ENCODE measurements at places on chromosomes 6 and 20.

- no peak for DNase-seq
Measured at GRCh38 chr6:119280080-119280479, 69.5 kb downstream of the MAN1A1 start.

GRCh38 chr20:45833883-45834796 is 541 bp downstream of the SNX21 start:
- no peak for DNase-seq

DNA sequence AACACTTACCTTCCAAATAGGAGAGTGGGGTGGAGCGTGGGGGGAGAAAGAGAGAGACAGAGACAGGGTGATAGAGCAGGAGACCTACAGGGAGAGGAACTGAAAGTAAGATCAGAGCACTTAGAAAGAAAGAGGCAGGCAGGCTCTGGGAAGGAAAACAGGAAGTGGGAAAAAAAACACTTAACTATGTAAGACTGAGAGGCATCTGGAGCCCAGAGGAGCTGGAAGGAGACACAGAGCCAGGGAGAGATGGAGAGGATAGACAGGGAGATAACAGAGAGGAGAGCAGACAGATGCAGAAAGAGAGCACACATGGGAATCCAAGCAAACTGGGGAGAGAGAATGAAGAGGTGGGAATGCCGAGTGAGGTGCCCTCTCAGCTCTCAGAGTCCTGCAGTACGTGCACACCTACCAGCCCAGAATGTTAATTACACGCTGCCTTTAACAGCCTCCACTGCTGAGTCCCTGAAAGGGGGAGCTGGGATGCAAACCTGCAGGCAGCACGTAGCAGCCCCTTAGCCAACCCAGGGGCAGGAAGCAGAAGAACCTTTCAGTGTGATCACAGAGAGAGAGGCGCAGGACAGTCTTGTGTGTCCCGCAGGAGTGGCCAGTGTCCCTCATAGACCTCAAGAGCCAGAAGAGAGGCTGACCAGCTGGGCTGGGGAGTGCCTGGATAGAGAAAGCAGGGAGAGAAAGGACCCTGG is 132.7 kb upstream of the LRFN2 start:
- DNase-seq = no peak

DNA sequence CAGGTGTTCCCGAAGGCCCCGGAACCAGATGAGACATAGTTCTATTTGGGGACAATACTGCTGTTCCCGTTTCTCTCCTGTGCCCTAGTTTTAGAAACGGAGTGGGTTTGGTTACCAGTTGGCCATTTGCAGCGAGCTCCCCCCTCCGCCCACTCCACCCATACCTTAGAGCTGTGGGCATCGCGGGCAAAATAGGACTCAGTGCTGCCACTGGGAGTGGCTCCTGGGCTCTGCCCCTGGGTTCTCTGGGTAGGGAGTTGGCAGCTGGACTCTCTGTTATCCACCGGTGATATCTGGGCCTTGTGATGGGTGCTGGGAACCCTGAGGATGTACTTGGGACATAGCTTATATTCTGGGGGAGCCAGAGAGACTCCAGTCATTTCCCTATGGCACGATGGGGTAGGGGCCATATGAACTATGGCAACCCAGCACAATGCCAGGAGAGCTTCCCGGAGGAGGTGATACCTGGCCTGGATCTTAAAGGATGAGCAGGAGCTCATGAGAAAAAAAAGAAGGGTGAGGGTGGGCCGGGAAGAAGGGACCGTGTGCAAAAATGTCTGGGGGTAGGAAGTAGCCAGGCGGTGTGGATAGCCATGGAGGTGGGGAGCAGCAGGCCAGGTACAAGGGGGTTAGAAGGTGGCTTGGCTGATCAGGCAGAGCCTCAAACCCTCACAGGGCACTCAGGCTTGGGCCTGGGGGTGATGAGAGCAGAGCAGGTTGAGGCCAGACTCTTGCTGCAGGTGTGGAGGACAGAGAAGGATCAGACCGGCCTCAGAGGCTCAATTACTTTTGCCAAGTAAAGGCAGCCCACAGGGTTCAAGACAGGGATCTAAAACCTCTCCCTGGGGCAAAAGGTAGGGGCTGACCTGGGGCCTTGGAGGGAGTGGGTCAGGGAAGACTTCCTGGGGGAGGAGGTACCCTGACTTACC is 9.6 kb downstream of the SRC start:
- no peak for DNase-seq

DNA sequence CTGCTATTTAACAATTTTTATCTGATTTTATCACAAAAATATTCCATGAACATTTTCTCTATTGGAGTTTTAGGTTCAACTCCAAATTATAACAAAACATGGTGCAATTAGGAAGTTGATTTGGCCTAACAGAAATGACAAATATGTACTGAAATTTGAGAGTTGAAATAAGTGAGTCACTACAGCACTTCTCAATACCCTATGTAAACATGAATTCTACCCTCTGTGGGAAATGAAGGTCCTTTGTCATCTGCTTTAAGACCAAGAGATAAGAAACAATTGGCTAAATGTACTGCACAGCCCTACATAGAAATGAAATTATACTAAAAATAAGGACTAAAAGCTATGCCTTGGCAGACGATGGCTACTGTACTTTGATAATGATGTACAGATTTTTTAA is 86.2 kb upstream of the BEND6 start:
- no peak for DNase-seq

GRCh38 chr6:163175301-163175700 is 239.2 kb upstream of the QKI start:
- DNase-seq = no peak

DNA sequence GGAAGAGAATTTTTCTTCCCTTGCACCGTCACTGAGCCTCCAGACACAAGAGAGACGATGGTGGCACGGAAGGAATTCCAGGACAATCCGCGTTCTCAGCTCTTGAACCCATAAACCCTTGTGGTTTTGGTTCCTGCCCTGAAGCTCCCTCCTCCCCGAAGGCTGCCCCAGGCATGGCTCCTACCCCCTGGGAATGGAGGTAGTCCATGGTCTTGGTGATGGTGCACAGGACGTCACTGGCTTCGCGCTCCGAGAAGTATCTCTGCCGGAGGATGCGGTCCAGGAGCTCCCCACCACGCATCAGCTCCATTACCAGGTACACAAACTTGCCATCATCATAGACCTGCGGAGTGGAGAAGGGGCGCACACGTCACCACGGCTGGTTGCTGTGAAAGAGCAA is 47.5 kb upstream of the MPC1 start:
- no peak for DNase-seq

GRCh38 chr20:58099956-58100730 is 128.3 kb downstream of the ANKRD60 start:
- DNase-seq = no peak

DNA sequence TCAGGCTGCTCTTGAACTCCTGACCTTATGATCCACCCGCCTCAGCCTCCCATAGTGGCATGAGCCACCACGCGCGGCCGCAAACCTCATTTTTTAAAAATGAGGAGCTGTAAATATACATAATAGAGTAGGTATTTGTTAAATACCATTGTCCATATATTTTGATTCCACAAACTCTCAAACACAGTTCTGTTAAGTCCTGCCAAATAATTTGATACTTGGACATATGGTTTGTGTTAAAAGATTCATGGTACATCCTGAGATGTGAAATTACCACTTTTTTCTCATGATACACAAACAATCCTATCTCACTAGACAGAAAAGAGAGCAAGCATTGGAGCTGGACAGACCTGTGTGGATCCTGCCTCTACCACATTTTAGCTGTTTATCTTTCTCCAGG is 334.1 kb upstream of the KCNQ5 start:
- no peak for DNase-seq

GRCh38 chr20:56513161-56514150 is 11.1 kb upstream of the FAM209A start:
- no peak for DNase-seq
